ENCODE measurements at places on chromosomes 13 and 19.

- no peak for DNase-seq
Measured at GRCh38 chr13:50838031-50838430, 5.5 kb downstream of the DLEU7 start.

DNA sequence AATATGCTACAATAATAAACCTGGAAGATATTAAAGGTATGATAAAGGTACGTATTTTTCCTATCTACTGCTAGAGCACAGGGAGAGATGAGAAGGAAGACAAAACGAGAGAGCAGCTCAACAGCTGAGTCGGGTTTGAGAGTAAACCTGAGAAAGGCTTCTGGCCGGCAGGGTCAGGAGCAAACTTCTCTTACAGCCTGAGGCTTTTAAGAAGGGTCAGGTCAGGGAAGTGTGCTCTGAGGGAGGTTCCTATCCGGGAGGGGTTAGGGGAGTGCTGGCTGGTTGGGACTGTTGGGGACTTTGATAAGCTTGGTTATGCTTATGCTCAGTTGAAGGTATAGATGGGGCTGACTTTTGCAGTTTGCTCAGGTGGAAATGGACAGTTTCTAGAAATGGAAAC is 77.7 kb upstream of the PRR20A start:
- DNase-seq: no peak

- no peak for DNase-seq
Measured at GRCh38 chr13:23847497-23847896, 41.7 kb downstream of the MIPEP start.

- DNase-seq: no peak
Measured at GRCh38 chr19:13408889-13409518, 97.3 kb downstream of the CACNA1A start.

GRCh38 chr13:29423050-29423449 is 172.4 kb downstream of the SLC7A1 start:
- no peak for DNase-seq

DNA sequence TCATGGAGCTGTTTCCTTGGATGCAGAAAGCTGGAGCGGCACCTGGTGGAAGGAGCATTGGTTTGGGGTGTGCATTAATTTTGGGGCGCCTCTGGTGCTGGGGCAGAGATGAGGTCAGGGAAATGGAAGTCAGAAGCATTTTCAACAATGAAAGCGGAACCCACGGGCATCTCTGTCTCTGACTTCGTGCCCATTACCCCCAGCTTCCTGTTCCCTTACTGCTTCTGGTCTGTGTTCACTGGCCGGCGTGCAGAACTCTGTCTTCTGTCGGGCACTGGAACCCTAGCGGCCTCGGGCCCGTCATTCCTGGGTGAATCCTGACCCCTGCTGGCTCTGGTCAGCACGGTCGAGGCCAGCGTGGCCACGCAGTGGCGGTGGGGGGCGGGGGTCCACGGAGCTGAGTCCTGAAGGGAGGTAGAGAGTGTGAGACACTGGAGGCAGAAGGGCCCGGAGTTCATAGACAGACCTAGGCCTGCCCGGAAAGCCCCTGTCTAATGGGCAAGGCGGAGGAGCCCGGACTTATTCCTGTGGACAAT is 7.9 kb upstream of the LINGO3 start:
- DNase-seq: no peak

- no peak for DNase-seq
Measured at GRCh38 chr13:73039201-73040108, 19.4 kb upstream of the KLF5 start.

DNA sequence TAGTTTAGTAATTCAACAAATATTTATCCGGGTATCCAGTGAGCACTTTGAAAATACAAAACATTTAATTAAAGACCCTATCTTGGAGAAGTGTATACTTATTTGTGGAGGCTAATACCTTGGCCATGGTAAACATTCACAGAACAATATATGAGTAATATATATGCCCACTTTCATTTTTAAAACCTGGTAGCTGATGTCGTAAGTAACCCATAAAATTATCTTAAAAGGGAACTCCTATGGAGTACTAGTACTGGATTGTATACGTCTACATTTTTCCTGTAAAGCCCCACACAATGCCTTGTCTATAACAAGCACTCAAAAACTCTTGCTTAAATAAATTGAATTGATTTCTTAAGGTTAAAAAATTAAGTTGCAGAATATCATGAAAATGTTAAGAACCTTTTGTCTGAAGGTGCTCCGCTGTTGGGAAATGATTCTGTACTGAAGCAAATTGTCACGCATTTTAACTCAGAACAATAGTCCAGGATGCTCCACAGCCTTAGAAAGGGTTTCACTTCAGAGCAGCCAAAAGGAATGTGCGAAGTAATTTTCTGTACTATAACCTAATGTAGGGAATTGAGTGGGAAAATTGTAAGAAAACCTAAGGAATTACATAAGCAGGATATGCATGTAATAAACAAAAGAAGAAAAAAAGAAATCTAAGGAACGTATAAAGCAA is 58.9 kb upstream of the C1QTNF9 start:
- DNase-seq: no peak

DNA sequence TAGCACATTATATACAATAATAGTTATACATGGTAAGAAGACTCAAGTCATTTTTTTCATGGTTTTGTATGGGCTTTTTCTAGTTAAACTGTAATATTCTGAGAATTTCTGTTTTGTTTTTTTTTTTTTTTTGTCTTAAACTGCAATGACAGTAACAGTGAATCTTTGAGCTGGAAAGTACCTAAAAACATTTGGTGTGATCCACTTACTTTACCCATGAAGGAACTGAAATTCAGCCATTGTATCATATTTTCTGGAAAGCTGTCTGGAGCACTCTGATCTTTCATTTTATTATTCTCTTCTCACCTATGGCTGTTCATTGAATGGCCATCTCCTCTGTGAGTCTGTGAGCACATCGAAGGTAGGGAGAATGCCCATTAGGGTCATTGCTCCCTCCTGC is 37.8 kb downstream of the MYO16 start:
- no peak for DNase-seq

GRCh38 chr13:77349365-77349764 is 22.5 kb upstream of the MYCBP2 start:
- no peak for DNase-seq

DNA sequence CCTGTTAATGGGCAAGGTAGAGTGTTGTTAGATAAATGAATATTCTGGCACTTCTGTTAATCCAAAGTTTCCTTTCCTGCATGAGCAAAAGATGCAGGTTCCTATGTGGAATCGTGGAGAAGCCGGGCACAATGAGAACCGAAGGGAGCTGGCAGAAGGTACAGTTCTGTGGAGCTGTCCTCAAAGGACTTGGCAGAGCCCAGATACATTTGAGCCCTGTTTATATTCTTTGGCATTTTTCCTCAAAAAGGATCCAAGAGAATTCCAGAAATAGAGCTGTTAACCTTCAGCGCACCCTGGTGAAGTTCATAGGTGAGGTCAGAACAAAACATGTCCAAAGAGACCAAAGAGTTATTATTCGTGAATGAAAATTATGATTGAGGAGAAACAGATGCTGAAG is 4.0 kb upstream of the DLEU7 start:
- DNase-seq: no peak

DNA sequence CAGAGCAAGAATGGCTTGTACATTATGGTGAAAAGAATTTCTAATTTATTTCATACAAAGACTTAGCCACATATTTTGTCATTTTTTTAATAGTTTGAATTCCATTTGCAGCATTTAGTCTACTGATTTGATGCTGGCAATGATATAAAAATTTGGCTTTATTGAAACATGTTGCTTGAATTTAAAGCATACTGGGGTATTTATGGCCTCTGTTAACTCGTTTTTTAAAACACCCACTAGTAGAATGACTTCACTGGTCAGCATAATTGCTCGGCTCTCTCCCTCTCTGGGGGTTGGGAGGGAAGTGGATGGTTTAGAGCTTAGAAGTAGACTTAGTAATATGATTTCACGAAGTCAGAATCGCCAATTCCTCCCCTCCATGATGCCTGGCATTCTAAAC is 354.9 kb upstream of the HTR2A start:
- DNase-seq: no peak

DNA sequence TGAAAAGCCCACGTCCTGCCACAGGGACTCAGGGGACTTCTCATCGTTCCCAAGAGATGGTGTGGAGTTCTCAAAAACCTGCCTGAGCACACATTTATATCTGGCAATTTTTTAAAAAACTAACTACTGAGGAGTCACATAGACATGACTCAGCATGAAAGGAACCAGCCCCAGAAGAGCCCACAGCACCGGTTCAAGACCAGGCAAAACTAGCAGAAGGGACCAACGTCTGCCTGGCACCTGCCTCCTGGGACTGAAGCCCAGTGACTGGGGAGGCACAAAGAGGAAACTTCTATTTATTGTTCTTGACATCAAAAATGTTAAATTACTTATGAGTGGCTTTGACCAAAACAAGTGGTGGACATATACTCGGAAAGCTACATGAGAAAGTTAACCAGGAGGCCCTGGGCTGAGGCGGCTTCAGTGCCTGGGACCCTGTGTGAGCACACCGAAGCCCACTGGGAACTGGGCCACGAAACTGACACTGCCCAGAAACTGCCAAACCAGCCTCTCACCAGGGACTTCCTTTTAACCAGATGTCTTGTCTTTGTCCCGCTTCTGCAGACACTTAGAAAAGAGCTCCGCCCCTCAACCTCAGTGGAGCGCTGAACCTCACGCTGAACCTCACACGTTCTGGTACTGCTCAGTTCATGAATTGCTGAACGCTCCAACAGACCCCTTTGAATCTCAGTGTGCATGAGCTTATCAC is 25.7 kb downstream of the C13orf46 start:
- DNase-seq: no peak

GRCh38 chr13:73351730-73352129 is 292.9 kb downstream of the KLF5 start:
- no peak for DNase-seq

GRCh38 chr13:86445672-86446071 is 646.5 kb upstream of the SLITRK6 start:
- DNase-seq: no peak

DNA sequence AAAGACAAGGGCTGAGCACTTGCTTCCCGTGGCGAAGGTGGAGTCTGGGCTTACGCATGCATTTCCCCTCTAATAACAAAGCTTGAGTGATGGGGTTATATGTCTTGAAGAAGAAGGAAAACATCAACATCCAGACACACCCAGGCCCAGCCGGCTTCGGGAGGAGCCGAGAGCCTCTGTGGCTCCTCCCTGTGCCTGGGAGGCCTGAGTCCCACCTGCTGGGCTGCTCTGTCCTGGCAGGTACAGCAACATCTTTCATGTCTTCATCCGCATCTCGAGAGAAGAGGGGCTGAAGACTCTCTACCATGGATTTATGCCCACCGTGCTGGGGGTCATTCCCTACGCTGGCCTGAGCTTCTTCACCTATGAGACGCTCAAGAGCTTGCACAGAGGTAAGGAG is 30.6 kb downstream of the TMEM161A start:
- no peak for DNase-seq

DNA sequence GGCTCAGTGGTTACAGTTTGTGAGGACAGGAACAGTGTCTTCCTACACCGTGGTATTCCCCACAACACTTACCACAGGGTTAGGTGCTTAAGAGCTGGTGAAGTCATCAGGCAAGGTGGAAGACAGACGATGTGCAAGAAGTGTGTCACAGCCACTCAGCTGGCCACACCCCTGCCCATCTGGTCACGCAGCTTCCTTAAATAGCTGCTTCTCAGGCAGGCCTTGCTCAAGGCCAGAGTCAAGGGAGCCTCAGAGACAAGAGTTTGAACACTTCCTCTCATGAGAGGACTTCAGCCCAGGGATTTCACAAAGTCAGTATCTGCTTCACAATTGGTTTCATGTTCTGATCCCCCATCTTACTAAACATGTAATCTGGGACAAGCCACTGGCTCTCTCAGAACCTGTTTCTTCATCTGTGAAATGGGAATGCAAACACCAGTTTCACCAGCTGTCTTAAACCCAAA is 80.3 kb upstream of the FRY start:
- peak; percentile 29 for DNase-seq

DNA sequence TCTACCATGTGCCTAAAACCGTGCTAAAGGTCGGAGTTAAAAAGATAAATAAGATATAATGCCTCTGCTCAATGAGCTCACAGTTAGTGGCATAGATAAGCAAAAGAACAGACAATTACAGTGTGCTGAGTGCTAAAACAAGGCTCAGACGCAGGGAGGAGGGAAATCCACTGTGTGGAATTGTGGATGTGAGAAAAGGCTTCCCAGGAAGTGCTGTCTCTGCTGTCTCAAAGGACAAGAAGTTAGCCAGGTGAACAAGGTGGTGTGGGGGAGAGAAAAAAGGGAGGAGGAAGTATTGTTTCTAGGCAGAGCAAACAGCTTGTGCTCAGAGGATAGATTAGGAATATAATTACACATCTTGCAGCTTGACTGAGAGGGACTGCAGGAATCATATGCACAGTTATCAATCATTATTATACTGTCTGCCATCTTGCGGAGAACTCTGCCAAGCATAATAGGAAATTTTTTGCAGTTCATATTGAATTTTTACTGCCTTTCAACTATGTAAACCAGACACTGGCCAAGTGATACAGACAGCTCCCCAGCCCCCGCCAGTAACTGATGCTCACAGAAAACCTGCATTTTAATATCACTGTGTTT is 9.3 kb downstream of the C13orf42 start:
- DNase-seq: no peak

DNA sequence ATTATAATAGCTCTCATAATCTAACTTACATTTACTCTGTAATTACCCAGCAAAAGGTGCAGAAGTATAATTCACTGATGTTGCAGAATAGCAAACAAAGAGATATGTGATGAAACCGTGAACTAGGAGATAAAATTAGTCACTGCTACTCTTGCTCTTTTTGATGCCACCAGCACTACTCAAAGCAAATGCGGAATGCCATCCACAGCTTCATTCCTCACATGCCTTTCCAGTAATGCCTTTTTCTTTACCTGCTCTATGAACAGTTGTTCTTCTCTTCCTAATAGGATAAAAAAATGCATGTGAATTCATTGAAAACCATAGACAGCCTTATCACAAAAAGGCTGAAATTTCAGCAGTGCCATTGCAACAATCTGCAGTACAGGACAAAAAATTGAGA is 1129.5 kb downstream of the DIAPH3 start:
- no peak for DNase-seq

- no peak for DNase-seq
Measured at GRCh38 chr19:48955308-48955958, 758 bp downstream of the BAX start.

DNA sequence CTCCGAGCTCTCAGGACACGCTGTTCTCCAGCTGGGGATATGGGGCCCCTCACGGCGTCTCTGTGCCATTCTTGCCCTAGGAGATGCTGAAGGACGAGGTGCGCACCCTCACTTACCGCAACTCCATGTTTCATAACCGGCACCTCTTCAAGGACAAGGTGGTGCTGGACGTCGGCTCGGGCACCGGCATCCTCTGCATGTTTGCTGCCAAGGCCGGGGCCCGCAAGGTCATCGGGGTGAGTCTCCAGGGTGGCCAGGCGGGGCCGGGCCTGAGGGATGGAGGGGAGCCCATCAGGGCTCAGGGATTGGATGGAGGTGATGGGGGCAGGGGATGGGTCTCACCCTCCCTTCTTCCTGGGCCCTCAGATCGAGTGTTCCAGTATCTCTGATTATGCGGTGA is 4.8 kb downstream of the PRMT1 start:
- DNase-seq: no peak

DNA sequence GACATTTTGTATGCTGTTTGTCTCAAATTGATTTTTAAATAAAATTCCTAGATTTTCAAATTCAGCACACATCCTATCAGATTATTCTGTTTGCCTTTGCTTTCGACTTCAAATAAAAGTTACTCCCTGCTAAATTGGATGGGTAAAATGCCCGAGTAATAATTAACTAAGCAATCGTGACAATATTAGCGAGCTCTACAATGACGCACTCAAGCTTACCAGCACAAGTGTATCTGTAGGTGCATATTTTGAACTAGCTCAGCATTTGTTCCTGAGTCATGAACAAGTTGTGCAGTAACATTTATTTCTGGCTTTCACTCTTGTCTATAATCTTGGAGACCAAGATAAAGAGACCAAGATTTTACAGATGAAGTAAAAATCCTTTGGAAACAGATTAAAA is 113.4 kb downstream of the UBL3 start:
- no peak for DNase-seq

Measured in HFF-Myc (cell line).